ENCODE measurements at places on chromosomes 3 and 15.

DNA sequence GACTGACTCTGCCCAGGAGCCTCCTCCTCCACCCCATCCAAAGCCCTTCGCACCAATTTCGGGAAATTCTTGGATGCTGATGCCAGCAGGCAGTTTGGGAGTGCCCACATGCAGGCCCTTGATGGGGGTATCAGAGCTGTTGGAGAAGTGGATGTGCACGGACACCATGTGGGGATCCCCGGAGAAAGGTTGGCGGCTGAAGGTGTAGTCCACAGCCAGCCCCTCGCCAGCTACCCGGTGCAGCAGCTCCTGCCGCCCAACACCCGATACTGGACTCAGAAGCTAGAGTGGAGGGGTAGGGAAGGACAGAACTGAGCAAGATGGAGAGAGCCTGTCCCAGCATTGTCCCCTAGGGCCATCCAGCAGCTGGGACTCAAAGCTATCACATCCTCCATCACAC, 15.5 kb upstream of the CPEB1 start:
- no peak for DNase-seq

GRCh38 chr15:87403973-87404372, 852.6 kb downstream of the NTRK3 start:
- no peak for DNase-seq

- DNase-seq, result no peak
Observed at GRCh38 chr15:25236861-25237155, 202.0 kb downstream of the UBE3A start.

DNA sequence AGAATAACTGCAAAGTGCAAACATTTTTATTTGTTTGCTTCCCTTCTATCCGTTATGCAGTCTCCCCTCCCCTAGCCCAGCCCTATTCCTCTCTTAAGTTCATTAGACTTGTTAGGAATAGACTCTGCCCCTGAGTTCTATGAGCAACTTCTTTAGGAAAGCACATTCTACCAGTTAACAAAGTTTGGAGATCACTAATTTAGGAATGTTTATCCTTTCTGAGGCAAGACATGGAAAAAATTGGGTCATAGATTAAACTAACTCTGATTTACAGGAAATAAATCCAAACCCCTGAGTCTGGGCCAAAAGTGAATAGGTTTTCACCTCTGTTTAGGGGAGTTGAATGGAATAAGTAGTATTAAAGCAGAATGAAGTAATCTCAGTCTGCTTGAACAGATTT, 34.4 kb downstream of the C3orf80 start:
- DNase-seq, result no peak

GRCh38 chr3:70631716-70632307, 319.4 kb upstream of the MDFIC2 start:
- no peak for DNase-seq
